ENCODE measurements at places on chromosomes 13 and 19.
A peak's percentile ranks its signal among the peaks of the same experiment; 100 is the strongest.

DNA sequence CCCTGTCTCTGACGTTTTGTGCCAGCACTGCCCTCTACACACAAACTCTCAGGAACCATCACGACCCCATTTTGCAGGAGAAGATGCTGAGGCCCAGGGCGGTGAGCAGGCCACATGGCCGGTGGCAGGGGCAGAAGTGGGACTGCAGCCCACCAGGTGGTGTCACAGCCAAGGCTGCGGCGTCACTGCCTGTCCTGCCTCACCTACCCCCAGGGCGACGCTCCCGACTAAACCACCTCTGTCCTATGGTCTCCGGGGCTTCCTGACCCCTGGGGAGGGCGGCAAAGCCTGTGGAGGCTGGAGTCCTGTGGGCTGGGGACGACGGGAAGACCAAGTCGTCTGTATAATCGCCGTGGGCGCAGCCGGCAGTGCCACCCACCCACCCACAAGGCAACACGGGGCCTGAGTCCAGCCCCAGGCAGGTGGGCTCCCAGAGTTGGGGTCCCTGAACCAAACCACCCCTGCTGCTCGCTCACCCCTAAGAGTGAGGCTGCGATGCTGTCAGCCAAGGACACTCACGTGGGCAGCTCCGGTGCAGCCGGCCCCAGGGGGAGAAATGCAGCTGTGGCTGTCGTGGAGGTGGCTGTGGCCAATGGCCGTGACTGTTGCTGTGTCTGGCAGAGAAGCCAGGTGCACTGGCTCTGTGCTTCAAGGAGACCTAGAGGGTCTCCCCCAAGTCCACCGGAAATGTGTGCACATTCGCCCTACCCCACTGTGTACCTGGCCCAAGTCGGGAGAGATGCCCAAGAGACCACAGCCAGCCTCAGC is 29.7 kb downstream of the RASA3 start:
- no peak for DNase-seq

GRCh38 chr13:77031656-77032243 is 4.8 kb upstream of the FBXL3 start:
- DNase-seq = no peak

DNA sequence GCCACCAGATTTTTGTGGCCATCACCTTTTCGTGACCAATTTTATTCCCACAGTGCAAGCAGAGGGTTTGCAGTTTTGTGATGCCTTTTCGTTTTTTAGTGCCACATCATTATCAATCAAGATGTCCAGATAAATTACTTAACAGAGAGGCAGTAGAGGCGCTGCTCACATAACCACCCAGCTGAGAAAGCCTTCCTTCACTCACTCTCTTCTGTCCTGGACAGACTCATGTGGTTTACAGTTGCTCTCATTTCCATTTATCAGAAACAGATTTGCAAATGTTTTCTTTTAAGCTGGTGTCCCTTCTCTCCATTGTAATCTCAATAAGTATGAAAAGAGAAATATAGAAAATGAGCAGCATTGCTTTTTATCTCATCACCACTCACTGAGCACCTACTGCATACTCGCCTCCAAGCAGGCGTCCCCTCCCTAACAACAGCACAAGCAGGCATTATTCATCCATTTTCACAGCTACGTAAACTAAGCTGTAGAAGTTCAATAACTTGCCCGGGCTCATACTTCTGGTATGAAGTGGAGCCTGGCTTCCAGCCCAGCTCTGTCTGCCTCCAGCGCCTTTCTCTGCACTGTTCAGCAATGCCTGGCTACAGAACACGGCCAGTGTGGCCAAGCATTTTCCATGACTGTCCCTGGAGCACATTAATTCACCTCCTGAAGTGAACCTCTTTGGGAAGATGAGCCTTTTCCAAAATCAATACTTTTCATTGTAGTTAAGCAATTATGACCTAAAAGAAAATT is 34.6 kb upstream of the KATNAL1 start:
- peak; percentile 79 for DNase-seq

DNA sequence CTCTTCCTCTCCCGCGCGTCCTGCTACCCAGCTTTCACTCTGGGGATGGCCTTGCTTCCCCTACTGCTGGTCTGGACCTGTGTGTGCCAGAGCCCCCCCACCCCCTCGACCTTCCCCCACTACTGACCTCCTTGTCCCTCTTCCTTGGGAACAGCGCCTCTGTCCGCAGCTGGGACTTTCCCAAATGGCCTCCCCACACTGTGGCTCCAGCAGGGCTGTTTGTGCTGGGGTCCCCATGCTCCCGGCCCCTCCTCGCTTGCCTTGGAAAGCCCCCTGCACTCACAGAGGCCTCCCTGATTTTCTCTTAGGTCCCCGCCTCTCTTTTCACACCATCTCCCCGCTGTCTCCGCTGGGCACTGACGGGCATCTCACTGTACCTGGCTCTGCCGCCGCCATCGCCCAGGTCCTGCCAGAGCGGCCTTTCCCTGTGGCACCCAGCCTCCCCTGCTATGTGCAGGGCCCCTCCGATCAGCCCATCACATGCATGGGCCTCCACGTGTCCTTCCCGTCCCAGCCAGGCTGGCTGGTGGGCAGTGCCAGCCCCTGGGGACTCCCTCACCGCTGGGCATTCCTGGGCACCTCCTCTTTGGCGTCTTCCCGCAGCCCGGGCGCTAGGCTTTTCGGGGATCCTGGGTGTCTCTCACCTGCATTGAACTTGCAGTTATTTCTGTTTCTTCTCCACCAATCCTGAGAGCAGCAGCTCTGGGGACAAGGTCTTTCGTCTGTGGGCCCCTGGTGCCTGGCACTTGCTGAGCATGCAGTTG is 118.7 kb downstream of the ATP11A start:
- no peak for DNase-seq

GRCh38 chr13:29733147-29733611 is 117.2 kb downstream of the UBL3 start:
- peak; percentile 13 for DNase-seq

- DNase-seq = no peak
Observed at GRCh38 chr13:109212650-109213049, 573.7 kb downstream of the IRS2 start.

Measured in kidney tubule cell (primary cell).